ENCODE measurements at places on chromosomes 4 and X. TPM values are rescaled to one million over a fixed set of nuclear protein-coding genes. Genes with fewer than 3 reads are reported as not detected.

GRCh38 chrX:153527208-153527607, 9.8 kb downstream of the ATP2B3 start:
- no peak overlapping the region for H3K27ac ChIP-seq
- DNase-seq, result no peak
- no peaks in the 10 kb centered on the region for H3K36me3 ChIP-seq
- H3K27me3 ChIP-seq, result peaks cover 43% of the 10 kb centered on the region

- H3K36me3 ChIP-seq, result no peaks in the 10 kb centered on the region
- H3K27me3 ChIP-seq, result no peaks in the 10 kb centered on the region
- H3K27ac ChIP-seq, result no peak overlapping the region
- no peak for DNase-seq
Observed at GRCh38 chr4:183733181-183733580, 74.1 kb downstream of the TRAPPC11 start.

- H3K36me3 ChIP-seq, result no peaks in the 10 kb centered on the region
- no peak for DNase-seq
- no peak overlapping the region for H3K27ac ChIP-seq
Observed at GRCh38 chrX:20680998-20681397, 414.3 kb upstream of the RPS6KA3 start.

DNA sequence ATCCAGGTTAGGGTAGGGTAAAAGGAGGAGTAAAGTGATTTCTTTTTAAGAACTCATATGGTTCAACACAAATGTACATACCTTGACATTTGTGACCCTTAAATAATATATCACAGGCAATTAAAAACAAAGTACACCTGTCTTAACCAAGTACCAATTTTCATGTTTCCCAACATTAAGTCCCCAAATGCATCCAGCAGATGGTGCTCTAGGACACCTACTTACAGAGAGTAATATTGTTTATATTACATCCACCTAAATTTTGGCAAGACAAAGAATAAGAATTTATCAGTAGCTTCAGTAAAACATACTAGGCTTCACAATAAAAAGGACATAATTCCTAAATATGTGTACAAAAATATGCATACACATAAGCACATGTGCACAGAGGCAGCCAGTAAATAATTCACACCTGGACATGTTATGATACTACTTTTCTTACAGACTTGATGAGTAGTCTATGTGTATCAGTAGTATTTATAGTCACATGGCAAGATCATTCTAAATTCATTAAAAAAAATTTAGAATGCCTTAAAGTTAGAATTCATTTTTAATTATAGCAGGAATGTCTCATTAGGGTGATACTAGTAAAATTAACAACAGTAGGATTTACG, 219.7 kb downstream of the DCLK2 start:
- DNase-seq, result peak; percentile 75
- H3K27me3 ChIP-seq, result no peaks in the 10 kb centered on the region
- H3K4me1 ChIP-seq, result no peaks in the 10 kb centered on the region
- no peaks in the 10 kb centered on the region for H3K36me3 ChIP-seq
- no peak overlapping the region for H3K27ac ChIP-seq

DNA sequence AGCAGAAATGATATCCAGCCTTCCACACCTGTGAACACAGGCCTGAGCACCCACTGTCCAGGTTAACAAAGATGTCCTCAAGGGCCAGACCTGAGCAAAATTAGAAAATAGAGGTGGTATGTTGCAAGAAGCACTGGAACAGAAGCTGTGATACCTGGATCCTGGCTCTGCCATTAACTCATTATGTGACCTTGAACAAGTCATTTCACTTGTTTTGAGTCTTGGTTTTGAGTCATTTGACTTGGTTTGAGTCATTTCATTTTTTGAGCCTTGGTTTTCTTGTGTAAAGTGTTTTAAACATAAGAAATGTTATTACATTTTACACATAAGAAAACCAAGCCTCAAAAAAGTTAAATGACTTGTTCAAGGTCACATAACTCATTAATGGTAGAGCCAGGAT, 2.9 kb upstream of the NWD2 start:
- H3K36me3 ChIP-seq, result no peaks in the 10 kb centered on the region
- no peak overlapping the region for H3K4me3 ChIP-seq
- H3K4me1 ChIP-seq, result peaks cover 23% of the 10 kb centered on the region
- H3K27ac ChIP-seq, result no peak overlapping the region
- peaks cover 65% of the 10 kb centered on the region for H3K27me3 ChIP-seq
- no peak for DNase-seq

GRCh38 chr4:183403961-183404360, 40.5 kb upstream of the CDKN2AIP start:
- no peak overlapping the region for H3K4me3 ChIP-seq
- no peaks in the 10 kb centered on the region for H3K27me3 ChIP-seq
- H3K36me3 ChIP-seq, result no peaks in the 10 kb centered on the region
- no peak overlapping the region for H3K27ac ChIP-seq

DNA sequence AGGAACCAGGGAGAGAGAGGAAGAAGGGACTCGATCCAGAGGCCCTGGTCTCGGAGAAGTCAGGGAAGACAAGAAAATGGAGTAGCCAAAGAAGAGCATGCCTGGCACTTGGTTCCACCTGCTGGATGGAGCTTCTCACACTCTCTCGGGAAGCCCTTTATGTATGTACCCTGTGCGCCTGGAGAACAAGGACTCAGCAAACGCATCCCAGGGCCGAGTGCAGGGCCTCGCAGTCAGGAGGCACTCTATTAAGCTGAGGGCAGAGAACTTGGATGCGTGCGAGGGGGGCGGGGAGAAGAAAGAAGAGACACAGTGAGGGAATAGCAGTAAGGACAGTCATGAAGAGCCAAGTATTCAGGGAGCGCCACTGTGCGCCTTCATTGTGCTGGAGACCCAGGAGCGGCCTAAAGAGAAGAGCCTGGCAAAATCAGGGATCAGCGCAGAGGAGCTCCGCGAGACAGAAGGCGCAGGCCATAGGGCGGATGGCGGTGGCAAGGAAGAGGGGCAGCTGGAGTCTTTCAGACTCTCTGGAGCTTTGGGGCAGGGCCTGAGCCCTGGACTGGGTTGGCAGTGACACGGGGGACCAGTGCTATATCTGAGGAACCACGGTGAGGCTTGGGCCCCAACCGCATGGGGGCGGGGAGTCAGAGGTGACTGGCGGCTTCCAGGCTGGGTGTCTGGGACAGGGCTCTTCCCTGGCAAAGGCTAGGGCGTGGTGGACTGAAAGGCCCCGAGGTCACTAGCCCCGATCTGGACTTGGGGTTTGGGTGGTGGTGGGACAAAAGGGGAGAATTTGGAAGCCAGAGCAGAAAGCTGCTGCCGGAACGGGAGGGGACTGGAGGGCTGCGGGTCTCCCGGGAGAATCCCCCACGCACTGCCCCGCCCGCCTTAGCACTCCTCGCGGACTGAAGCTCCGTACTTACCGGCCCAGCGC, 1.9 kb upstream of the SEPTIN6 start:
- no peak overlapping the region for H3K4me3 ChIP-seq
- H3K27ac ChIP-seq, result no peak overlapping the region
- H3K27me3 ChIP-seq, result no peaks in the 10 kb centered on the region
- no peaks in the 10 kb centered on the region for H3K36me3 ChIP-seq

The PAGE5 gene
- not detected for total RNA-seq

The PAGE4 gene
- not detected for total RNA-seq

The ZNF630 gene
- total RNA-seq, result 13.3 TPM

The RTL5 gene
- total RNA-seq, result 5.4 TPM

The HSFX1 gene
- total RNA-seq, result 0.37 TPM

The INPP4B gene
- 19.4 TPM for total RNA-seq

The CAMK2D gene
- 145 TPM for total RNA-seq

The PCYT1B gene
- not detected for total RNA-seq
